ENCODE measurements at places on chromosomes 3 and 15. TPM values are rescaled to one million over a fixed set of nuclear protein-coding genes. Genes with fewer than 3 reads are reported as not detected.

- peak; percentile 78 for DNase-seq
- peak overlapping the region; percentile 88 for H3K27ac ChIP-seq
- peaks cover 7% of the 10 kb centered on the region for H3K36me3 ChIP-seq
- H3K4me1 ChIP-seq, result peaks cover 12% of the 10 kb centered on the region
- no peaks in the 10 kb centered on the region for H3K27me3 ChIP-seq
Observed at GRCh38 chr3:196528639-196529233, 13.6 kb upstream of the SMCO1 start.

DNA sequence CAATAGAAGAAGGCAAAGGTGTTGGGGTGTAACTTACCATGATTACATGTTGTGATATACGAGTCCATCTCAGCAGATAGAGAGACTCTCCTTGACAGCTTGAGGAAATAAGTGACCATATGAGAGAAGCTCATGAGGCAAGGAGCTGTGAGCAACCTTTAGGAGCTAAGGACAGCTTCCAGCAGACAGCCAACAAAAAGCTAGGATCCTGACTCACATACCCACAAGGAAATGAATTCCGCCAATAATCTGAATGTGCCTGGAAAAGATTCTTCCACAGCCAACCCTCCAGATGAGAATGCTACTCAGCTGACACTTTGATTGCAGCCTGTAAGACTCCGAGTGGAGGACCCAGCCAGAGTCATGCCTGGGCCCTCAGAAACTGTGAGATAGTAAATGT, 339.6 kb upstream of the TPRG1 start:
- peaks cover 3% of the 10 kb centered on the region for H3K4me1 ChIP-seq
- H3K27ac ChIP-seq, result no peak overlapping the region

- H3K4me3 ChIP-seq, result no peak overlapping the region
- H3K4me1 ChIP-seq, result no peaks in the 10 kb centered on the region
- no peaks in the 10 kb centered on the region for H3K36me3 ChIP-seq
- no peak for DNase-seq
Observed at GRCh38 chr15:71529361-71529760, 281.0 kb upstream of the NR2E3 start.

DNA sequence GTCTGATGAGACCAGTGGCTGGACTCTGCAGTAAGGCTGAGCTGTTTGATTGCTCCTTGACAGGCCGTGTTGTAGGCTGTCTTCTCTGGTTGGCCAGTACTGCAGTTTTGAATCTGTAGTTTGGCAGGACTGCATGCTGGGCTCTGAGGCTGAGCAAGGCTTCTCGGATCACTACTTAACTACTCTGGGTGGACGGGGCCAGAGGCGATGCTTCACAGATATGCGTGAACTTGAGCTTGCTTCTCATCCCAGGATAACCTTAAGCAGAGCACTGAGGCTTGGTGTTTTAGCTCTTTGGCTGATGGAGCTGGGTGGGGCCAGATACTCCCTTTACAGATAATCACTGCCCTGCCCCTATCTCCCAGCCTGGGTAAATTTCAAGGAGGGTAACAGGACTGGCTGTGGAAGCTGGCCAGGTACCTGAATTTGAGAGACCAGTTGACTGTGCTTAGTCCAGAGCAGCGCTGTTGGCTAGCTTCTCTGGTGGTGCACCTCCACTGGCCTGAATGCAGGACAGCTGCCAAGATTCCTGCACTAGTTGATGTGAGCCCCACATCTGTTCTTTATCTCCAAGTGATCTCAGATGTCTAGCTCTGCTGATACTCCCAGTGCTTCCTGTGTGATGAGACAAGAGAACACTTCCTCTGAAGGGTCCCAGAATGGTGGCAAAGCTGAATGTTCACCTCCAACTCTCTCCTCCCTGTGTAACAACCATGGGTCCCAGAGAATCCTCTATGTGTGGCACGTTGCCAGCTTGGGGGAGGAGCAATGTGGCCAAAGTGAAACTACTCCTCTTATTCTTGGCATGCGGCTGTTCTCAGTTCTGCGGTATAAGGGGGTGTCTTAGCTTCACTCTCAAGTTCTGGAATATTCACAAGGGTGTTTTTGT, 37.9 kb downstream of the RPL39L start:
- no peaks in the 10 kb centered on the region for H3K27me3 ChIP-seq
- peak overlapping the region; percentile 20 for H3K27ac ChIP-seq
- peak overlapping the region; percentile 23 for H3K4me3 ChIP-seq
- DNase-seq, result peak; percentile 51
- peaks cover 45% of the 10 kb centered on the region for H3K4me1 ChIP-seq
- H3K36me3 ChIP-seq, result peaks cover 13% of the 10 kb centered on the region

Gene ST3GAL6
- total RNA-seq, result 0.44 TPM

- no peak for DNase-seq
- no peak overlapping the region for H3K4me3 ChIP-seq
- H3K27ac ChIP-seq, result peak overlapping the region; percentile 51
- H3K4me1 ChIP-seq, result peaks cover 47% of the 10 kb centered on the region
- H3K36me3 ChIP-seq, result peaks cover 49% of the 10 kb centered on the region
- H3K27me3 ChIP-seq, result no peaks in the 10 kb centered on the region
Observed at GRCh38 chr3:45666757-45667431, 22.3 kb upstream of the SACM1L start.

GRCh38 chr15:50055332-50055731, 63.7 kb downstream of the ATP8B4 start:
- no peaks in the 10 kb centered on the region for H3K27me3 ChIP-seq
- peaks cover 69% of the 10 kb centered on the region for H3K4me1 ChIP-seq
- no peak for DNase-seq
- no peak overlapping the region for H3K4me3 ChIP-seq
- H3K27ac ChIP-seq, result no peak overlapping the region

DNA sequence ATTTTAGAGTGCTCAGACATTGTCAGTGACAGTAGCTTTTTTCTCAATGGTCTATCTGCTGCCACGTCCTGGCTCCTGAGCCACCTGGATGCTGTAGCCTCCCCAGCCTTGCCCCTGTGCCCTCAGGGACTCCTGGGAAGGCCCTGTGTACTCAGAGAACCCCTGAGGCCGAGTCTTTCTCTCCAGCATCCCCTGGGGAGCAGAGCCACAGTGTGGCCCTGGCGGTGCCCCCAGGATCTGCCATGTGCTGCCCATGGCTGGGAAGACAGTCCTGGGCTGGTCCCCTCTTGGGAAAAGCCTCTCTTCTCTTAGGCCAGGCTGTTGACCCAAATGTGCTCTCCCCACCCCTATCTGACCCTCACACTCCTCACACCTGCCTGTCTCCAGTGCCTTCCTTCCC, 5.0 kb downstream of the MYD88 start:
- peaks cover 37% of the 10 kb centered on the region for H3K36me3 ChIP-seq
- H3K27ac ChIP-seq, result no peak overlapping the region

GRCh38 chr3:168782193-168782592, 686.5 kb upstream of the GOLIM4 start:
- no peaks in the 10 kb centered on the region for H3K36me3 ChIP-seq
- no peak for DNase-seq
- H3K27me3 ChIP-seq, result no peaks in the 10 kb centered on the region
- no peak overlapping the region for H3K27ac ChIP-seq
- H3K4me1 ChIP-seq, result no peaks in the 10 kb centered on the region

- H3K36me3 ChIP-seq, result no peaks in the 10 kb centered on the region
- H3K27me3 ChIP-seq, result no peaks in the 10 kb centered on the region
- DNase-seq, result no peak
- H3K4me1 ChIP-seq, result no peaks in the 10 kb centered on the region
Observed at GRCh38 chr3:165754219-165755007, 82.8 kb downstream of the BCHE start.

DNA sequence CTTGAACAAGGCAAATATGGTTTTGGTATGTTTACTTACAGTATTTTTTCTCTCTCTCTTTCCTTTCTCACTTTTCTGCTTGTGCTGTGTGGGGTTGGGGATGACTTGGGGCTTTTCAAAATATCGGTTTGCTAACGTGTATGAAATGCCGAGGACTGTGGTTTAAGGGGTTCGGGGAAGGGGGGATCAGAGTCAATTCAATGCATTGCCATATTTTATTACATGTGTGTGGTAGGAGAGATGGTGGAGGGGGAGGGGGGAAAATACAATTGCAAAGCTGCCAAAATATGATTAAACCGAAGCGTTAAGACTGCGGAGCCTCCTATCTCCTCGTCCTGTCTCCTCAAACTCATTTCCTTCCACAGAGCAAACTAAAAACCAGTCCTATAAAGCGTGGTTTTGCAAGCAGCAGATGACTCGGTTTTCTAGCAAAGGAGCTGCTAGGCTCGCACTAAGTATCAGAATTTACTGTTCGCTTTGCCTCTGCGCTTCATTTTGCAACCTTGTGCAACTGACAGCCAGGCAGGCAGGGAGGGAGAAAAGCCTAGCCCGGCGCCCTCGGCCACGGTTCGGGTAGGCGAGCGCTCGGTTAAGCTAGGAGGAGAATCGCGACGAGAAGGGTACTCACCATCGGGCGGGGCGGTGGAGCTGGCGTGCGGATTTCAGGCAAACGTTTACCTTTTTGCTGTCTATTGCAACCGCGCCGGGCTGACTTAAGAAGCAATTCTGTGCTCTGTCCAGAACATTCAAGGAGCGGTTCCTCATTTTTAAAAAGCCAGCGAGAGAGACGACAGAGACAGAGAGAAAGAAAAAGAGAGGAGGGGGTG, 4.0 kb upstream of the NR2F2 start:
- no peak for DNase-seq
- H3K27me3 ChIP-seq, result peaks cover 77% of the 10 kb centered on the region
- no peak overlapping the region for H3K27ac ChIP-seq
- peak overlapping the region; percentile 23 for H3K4me3 ChIP-seq
- H3K4me1 ChIP-seq, result peaks cover 10% of the 10 kb centered on the region

DNA sequence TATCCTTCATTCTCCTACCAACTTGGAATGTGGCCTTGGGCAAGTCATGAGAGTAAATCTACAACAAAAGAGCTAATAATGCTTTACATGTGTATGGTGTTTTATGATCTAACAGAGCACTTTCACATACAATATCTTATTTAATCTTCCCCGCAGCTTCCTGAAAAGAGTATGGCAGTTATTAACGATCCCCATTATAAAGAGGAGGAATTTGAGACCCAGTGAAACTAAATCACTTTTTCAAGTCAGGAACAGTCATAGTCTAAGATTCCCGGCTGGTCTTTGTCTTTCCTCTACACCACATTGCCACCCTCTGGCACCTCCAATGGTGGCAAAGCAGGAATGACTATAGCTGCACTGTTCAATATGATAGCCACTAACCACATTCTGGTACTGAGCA, 69.7 kb upstream of the CMSS1 start:
- H3K27ac ChIP-seq, result no peak overlapping the region
- no peak for DNase-seq
- H3K4me1 ChIP-seq, result no peaks in the 10 kb centered on the region
- H3K27me3 ChIP-seq, result peaks cover 2% of the 10 kb centered on the region
- no peaks in the 10 kb centered on the region for H3K36me3 ChIP-seq

Gene TRIM69
- total RNA-seq, result 70.8 TPM

Gene SOX14
- total RNA-seq, result not detected

DNA sequence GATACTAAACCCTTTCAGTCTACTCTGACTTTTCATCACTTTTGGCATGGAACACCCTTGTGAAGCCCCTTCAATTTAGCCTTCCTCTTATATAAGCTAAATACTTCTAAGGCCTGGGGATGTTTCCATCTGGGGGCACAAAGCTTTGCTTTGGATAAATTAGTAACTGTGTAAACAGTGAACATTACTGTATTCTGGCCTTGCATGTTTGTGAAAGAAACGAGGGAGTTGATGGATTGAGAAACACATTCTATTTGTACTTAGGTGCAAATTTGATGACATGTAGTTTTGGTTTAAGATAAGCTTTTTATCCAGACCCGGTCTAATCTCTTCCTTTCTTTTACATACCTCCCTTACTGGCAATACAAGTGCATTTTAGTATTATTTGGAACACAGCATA, 19.7 kb downstream of the PSMD6 start:
- H3K27ac ChIP-seq, result no peak overlapping the region
- H3K4me3 ChIP-seq, result no peak overlapping the region
- H3K36me3 ChIP-seq, result peaks cover 40% of the 10 kb centered on the region
- H3K4me1 ChIP-seq, result peaks cover 4% of the 10 kb centered on the region
- DNase-seq, result no peak

Data from activated T-helper 2 cell treated with anti-CD3 and anti-CD28 coated beads, Interferon-gamma antibody, Interleukin-2, Interleukin-4, amounts not matched to agents 10 μg/mL and 5 μg/mL and 100 μg/mL, durations not matched to agents 14 hours and 24 hours and 36 hours (primary cell).